ENCODE measurements at places on chromosomes 3 and 15. TPM values are rescaled to one million over a fixed set of nuclear protein-coding genes. Genes with fewer than 3 reads are reported as not detected.

The CPLX3 gene
- total RNA-seq = not detected

The PLXNA1 gene
- 42.4 TPM for total RNA-seq

The CCDC191 gene
- 0.86 TPM for total RNA-seq

The NR1I2 gene
- total RNA-seq = not detected

The TMC3 gene
- not detected for total RNA-seq

The KBTBD13 gene
- not detected for total RNA-seq

The ALPK3 gene
- under 0.01 TPM for total RNA-seq

The MYLK gene
- 180 TPM for total RNA-seq

The SYNPR gene
- total RNA-seq = not detected

The CAMKV gene
- total RNA-seq = not detected

The MASP1 gene
- 52.5 TPM for total RNA-seq

The CCDC174 gene
- 52.3 TPM for total RNA-seq

The ANAPC13 gene
- 69.5 TPM for total RNA-seq

The PROK2 gene
- not detected for total RNA-seq

The PLSCR2 gene
- 0.18 TPM for total RNA-seq

The ABHD14A gene
- 21.3 TPM for total RNA-seq

The DUOX2 gene
- total RNA-seq = not detected

The CHL1 gene
- total RNA-seq = not detected

The DAZL gene
- total RNA-seq = not detected

The HIGD2B gene
- total RNA-seq = not detected
